Ovary (tissue), 10 donors: ENCODE measurements at places on chromosomes 13 and 19. TPM values are rescaled to one million over a fixed set of nuclear protein-coding genes. Genes with fewer than 3 reads are reported as not detected.

PSG1 gene
- 0.27 TPM for polyA plus RNA-seq

PROZ gene
- not detected for polyA plus RNA-seq

PLPP2 gene
- polyA plus RNA-seq, result 3.1 TPM

ZNF91 gene
- 23.2 TPM for polyA plus RNA-seq

CEACAM20 gene
- polyA plus RNA-seq, result not detected

KLK14 gene
- not detected for polyA plus RNA-seq

DBP gene
- polyA plus RNA-seq, result 29.0 TPM

RPL18 gene
- 1,780 TPM for polyA plus RNA-seq

ZNF776 gene
- 10.2 TPM for polyA plus RNA-seq

CBY2 gene
- not detected for polyA plus RNA-seq

ARHGAP33 gene
- polyA plus RNA-seq, result 0.95 TPM
